ENCODE measurements at places on chromosomes 6 and 20.

GRCh38 chr6:69044534-69044933 lies 409.5 kb downstream of the ADGRB3 start:
- DNase-seq = no peak

GRCh38 chr20:48294196-48294595 lies 508.9 kb upstream of the SULF2 start:
- no peak for DNase-seq

- DNase-seq = no peak
These were observed 8.3 kb upstream of the TIAM2 start for GRCh38 chr6:154986787-154987235.

GRCh38 chr6:30724906-30725667 lies 4.9 kb downstream of the TUBB start:
- DNase-seq = no peak

GRCh38 chr6:16751251-16751946 lies 9.9 kb downstream of the ATXN1 start:
- no peak for DNase-seq

GRCh38 chr20:57139342-57140093 lies 126.9 kb downstream of the BMP7 start:
- no peak for DNase-seq

- no peak for DNase-seq
These were observed 43.1 kb upstream of the HECA start for GRCh38 chr6:139091826-139092225.

DNA sequence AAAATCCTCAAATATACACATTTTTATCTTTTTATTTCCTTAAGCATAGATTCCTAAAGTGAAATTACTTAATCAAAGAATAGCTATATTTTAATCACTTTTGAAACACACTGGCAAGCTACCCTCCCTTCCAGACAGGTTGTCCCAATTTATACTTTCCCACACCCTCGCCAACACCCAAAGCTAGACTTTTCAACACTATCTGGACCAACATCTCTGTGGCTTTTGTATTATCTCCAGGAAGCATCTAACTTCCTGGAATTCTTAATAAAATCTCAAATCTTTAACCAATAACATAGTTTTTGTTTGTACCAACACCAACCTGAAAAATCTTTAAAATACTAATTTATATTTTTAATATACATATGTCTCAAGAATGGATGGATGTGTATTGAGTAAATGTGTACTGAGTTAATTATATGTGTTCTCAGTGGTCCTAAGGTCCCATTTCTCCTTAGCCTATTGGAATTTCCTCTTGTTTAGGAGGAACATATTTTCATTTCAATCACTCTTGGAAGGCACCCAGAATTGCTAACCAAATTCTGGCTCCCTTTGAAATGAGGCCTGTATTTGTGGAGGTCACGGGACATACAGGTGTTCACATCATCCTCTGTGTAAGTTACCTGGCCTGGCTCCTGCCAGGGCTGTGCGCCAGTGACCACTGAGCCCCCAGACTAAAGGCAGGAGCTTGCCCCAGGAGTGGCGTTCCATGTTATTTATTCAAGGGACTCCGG lies 17.4 kb upstream of the GFOD1 start:
- DNase-seq = no peak

GRCh38 chr6:149913085-149913484 lies 9.8 kb downstream of the RAET1G start:
- no peak for DNase-seq

DNA sequence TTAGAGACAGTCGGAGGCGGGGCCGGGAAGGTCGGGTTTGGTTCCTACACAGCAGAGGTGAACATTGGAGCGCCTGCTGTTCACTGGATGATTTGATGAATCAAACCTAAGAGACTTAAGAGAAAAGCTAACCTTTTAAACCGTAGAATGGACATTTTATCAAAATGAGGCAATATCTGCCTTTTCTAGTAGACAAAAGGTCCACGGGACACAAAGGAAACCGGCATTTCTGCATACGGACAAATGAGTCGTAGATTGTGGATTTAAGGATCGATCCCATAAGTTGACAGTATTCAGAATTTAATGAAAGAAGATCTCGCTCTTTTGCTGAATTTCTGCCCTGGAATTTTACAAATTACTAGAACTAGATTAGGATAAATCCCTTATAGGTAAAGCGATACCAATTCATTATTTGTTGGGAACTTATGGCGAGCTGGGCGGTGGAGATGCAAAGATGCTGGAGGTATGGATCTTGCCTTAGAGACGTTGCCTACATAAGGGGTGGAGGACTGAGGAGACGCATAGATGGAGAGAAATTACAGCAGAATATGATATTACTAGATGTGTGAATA lies 400 bp downstream of the PAK1IP1 start:
- no peak for DNase-seq

DNA sequence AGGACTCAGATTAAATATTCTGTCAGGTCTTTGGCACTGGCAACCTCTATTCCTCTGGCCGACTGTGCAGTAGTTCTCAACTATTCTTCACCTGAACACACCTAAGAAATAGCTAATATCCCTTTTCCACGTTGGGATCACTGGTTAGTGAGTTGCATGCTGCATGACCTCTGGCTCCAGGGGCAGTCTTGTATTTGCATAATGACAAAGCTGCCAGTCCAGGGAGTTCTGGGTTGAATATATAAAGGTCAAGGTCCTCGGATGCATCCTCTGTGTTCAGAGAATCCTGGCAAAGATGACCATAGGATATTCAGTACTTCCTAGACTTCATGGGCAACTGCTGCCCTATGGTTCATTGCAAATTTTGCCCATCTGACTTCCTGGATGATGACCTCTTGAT lies 131.2 kb downstream of the DNAH8 start:
- DNase-seq = no peak

DNA sequence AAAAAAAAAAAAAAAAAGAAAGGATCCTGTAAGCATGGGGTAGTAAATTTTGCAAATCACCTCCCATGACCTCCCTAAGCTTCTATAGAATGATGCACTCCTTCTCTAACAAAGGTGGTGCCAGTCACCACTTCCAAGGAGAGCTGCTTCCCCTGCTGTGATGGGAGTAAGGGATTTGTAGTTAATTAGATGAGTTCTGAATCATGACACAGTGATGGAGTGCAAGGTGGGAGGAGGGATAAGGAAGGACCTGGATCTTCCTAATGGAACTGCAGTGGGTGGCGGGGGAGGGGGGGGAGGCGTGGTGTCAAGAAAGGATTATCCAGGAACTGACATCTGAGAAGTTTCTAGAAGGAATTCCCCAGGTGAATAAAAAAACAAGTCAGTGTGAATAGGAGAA lies 47.8 kb downstream of the NRN1 start:
- no peak for DNase-seq

DNA sequence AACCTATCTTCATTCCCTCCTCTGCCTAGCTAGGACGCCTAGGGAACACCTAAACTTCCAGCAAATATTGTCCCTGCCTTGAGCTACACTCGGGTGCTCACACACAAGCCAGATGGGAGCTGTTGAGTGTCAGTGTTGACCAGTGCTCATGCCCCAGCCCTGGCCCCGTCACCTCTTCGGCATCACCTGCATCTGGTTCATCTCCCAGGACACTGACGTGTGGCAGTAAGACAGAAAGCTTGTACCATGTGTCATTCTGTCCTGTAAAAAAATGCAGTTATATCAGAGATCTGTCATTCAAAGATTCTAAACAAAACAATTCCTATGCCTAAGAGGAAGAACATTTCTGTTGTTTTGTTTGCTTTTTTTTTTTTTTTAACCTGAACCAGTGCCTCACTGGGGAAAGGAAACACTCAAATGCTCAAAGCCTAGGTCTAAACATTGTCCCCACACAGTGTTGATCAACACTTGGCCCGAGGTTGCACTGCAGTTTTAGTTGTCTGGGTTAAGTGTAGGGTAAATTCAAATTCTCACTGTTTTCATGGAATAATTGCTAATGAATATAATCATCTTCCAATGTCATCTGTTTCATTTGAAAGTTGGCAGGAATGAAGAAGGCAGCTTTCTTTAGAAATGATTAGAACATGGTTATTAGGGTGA lies 102.7 kb upstream of the SASH1 start:
- no peak for DNase-seq

DNA sequence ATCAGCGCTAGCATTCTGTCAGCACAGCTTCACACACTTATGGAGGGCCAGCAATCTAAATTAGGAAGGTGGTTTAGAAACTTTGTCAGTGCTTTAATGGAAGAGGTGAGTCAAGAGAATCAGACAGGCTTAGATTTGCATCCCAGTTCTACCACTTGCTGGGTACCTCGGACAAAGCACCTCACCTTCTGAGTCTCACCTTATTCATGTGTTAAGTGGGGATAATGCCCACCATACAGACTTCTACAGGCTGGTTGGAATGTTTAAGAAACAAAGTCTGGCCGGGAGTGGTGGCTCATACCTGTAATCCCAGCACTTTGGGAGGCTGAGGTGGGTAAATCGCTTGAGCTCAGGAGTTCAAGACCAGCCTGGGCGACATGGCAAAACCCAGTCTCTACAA lies 12.2 kb upstream of the STK35 start:
- no peak for DNase-seq

DNA sequence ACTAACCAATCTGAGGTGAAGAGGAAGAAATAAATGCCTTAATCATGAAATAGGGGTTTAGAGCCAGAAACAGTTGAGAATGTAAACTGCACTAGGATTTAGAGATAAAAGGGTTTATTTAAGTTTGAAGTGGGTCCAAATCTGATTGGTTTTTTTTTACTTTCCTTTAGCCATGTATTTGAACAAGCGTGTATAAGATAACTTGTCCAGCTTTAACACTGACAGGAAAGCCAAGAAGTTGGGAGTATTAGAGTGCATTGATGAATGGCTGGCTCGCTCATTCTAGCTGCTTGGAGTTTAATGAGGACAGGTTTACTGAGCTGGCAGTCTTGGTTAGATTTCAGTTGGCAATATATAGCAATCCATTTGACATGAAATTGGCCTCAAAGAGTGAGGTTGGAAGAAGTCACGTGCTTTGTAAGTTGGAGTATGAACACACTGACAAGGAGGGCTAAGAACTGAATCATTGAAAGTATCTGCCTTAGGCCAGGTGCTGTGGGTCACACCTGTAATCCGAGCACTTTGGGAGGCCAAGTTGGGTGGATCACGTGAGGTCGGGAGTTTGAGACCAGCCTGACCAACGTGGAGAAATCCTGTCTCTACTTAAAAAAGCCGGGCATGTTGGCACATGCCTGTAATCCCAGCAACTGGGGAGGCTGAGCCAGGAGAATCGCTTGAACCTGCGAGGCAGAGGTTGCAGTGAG lies 13.7 kb downstream of the SRSF3 start:
- DNase-seq = no peak

GRCh38 chr20:58909585-58909984 lies 57.1 kb downstream of the GNAS start:
- no peak for DNase-seq

GRCh38 chr20:10131732-10132345 lies 86.8 kb upstream of the SNAP25 start:
- no peak for DNase-seq

DNA sequence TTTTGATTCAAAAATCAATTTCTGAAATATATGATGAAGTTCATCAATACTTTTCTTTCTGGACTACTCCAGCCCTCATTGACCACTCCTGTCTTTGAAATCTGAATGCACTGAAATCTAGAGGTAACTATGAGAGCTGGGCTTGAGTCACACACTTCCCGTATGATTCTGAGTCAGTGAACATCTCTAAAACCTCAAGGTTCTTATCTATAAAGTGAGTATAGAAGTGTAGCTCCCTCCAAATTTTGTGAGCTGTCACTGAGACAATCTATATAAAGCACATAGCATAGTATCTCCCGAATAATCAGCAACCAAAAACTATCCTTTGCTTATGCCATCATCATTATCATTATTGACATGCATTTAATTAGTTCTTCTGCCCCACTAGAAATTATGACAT lies 182.4 kb downstream of the TSHZ2 start:
- no peak for DNase-seq

DNA sequence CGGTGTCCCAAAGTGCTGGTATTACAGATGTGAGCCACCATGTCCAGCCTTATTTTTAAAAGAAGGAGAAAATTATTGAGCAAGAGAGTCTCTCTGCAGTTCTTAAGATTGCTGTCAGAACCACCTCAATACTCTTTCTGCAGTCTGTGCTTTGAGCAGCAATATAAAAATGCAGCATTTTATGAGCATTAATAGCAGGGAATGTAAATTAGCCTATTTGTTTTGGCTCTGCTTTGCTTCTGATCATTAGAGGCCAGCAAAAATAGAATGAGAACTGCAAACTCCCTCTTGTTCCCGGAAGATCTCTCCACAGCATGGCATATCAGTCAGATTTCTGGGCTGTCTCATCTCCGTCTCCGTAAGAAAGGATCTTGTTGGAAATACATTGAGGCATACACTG lies 35.8 kb downstream of the C6orf15 start:
- DNase-seq = no peak

GRCh38 chr6:56770011-56770520 lies 127.4 kb upstream of the DST start:
- DNase-seq = no peak

DNA sequence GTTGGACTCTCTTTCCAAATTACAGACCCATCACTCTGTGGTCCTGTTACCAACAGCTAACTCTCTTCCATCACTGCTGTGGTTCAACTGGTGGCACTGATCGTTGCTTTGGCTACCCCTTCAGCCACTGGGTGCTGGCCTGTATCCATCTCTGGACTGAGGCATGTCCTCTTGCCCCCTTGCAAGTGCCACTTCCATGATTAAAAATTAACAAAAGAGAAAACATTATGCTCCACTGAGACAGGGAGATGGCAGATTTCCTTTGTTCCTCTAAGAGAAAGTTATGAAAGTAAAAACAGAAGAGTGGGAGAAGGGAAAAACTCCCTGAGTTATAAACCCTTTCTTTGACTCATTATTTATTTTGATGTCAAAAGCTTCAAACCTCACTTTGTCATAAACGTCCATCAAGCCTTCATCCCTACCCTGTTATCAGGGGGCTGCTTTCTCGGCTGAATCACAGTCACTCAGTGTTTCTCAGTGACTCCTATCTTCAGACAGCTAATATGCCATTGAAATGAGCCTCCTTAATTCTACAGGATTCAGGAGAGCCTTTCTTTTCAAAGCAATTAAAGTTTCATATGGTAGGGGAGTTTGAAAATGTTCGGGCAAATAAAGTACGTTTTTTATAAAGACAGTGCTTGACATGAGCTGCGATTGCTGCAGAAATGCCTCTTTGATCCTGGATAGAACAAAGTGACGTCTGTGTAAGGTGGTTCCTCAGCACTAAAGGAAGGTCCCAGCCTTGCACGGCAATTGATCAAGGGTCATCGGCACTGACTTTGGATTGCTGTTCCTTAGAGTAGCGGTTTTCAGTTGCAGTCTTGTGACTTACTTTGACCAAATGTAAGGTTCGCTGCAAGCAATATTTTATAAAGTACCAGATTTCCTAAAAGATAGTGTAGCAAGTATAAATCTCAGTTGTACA lies 49.9 kb upstream of the PBOV1 start:
- DNase-seq = no peak

GRCh38 chr6:1657116-1657770 lies 47.5 kb downstream of the FOXC1 start:
- no peak for DNase-seq
